ENCODE measurements at places on chromosomes 11 and 22.
A peak's percentile ranks its signal among the peaks of the same experiment; 100 is the strongest.

GRCh38 chr22:21686634-21687393 lies 21.0 kb downstream of the PPIL2 start:
- no peak for DNase-seq

DNA sequence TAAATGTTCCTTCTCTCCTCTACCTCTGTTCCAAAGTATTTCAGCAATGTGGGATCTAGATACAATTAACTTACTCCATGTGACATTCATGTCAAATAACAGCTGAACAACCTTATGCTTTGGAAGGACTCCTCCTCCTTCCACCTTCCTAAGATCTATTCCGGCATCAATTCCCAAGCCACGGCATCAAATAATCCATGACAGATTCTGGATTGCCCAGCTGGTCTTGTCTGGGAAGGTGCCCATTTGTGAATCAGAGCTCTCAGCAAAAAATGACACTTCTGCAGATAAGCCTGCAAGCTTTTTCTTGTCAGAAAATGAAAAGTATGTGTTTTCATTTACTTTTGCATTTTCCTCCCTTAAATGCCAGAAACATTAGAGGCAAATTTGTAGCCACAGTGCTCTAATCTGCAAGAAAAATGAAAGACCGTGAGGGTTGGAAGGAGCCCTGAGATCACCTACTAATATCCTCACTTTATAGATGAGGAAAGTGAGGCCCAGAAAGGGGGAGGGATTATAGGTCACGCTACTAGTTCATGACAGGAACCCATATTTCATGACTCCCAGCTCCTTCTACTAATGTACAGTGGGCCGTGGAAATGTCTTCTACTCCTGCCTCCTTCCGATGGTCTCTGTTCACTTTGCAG lies 124.0 kb downstream of the ME3 start:
- no peak for DNase-seq

GRCh38 chr11:97610854-97611253 lies 1221.0 kb downstream of the JRKL start:
- DNase-seq, result no peak

DNA sequence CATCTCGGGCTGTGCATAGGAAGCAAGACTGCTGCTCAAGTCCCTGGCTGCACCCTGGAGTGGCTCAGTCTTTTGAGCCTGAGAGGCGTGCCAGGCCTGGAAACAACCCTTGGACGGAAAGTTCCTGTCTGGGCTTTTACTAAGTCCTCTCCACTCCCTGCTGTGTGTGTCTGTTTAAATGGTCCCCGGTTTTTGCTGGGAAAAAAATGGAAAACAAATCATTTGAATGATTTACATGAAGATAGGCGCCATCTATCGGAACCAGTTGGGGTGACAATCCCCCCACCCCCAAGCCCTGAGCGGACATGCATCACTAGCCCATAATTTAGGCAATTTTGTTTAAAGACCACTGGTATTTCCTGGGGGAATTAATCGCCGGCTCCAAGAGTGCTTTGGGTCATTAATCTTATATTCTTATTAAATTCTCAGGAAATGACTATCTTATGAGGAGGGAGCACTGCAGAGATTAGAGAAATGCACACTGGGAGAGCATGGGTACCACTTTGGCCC lies 2.7 kb upstream of the GAB2 start:
- DNase-seq, result peak; percentile 87

DNA sequence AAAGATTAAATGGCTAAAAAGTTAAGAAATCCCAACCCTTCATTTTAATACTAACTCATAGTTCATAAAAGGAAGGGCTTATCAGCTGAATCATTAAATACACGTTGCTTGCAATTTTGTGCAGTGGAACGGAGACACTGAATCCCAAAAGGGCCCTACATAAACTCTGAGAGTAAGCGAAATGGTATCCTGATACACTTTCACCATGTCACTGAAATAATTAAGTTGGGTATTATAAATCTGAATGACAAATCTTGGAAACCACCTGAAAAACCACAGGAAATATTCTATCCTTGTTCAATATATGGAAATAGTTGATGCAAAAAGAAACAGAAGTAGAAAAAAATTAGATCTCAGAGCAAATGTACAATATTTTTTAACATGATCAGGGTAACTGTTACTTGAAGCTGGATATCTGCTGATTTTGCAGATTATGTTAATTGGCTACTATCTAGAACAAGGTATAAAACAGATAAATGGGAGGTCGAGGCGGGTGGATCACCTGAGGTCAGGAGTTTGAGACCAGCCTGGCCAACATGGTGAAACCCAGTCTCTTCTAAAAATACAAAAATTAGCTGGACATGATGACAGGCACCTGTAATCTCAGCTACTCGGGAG lies 55.1 kb downstream of the MAML2 start:
- no peak for DNase-seq

GRCh38 chr11:36352922-36353321 lies 56.8 kb downstream of the PRR5L start:
- DNase-seq, result no peak

GRCh38 chr11:83070044-83070701 lies 1.5 kb downstream of the RAB30 start:
- DNase-seq, result no peak

- no peak for DNase-seq
Measured at GRCh38 chr11:119167933-119168332, 592 bp upstream of the NLRX1 start.

DNA sequence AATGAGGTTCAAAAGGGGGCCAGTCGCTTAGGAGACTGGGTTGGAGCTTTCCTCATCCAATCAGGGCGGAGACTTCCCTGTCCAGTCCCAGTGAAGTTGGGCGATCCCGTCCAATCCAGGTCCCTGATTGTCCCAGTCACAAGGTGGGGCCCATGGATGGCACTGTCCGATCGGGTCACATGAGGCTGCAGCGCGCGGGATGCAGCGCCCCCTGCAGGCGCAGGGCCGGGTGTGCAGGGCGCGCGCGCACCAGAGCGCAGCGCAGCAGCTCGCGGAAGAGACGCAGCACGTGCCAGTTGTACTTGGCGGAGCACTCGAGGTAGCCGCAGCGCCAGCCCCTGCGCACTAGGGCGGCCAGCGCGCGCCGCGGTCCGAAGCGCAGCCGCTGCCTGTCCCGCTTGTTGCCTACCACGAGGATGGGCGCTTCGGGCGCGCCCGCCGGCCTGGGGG lies 2.3 kb downstream of the RASL10A start:
- DNase-seq, result peak; percentile 72

- no peak for DNase-seq
Measured at GRCh38 chr11:15114501-15115475, at the start of gene INSC. INSC (plus strand) TSS chr11:15114923; CDS start chr11:15149175, 34,252 bp downstream.

- DNase-seq, result no peak
Measured at GRCh38 chr22:44408829-44409192, 89.2 kb downstream of the RTL6 start.

- no peak for DNase-seq
Measured at GRCh38 chr22:17387356-17387755, 18.1 kb downstream of the CECR2 start.

DNA sequence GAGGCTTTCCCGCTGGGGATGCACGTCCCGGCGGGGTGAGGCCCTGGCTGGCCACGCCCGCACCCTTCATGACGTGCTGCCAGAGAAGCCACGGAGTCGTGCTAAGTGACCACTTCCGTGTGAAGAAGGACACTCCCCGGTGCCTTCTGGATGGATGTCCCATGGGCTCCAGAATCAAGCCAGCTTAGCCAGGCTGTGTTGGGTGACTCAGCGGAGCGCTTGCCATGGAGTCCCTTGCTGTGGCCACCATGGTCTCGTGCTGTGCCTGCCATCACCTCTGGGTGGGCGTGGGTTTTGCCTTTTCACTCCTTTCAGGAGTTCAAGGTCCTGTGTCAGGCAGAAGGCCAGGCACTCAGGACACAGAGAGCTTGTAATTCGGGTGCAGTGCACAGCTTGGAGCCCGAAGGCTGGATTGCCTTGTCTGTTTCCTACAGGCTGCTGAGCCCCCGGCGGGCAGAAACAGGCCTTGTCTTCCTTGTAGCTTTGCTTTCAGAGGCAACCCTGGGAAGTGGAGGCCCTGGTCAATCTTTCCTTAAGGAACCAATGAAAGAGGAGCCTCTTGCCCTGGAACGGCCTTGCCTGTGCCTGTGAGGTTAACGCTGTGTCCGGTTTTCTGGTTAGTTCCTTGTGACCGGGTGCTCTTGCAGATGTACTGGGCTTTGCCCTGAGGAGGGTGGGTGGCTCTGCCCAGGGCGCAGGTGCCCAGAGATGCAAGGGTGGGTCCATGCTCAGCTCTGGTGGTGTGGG lies 268.6 kb downstream of the TBC1D22A start:
- DNase-seq, result peak; percentile 72

GRCh38 chr11:35165423-35166368 lies 26.7 kb downstream of the CD44 start:
- no peak for DNase-seq

DNA sequence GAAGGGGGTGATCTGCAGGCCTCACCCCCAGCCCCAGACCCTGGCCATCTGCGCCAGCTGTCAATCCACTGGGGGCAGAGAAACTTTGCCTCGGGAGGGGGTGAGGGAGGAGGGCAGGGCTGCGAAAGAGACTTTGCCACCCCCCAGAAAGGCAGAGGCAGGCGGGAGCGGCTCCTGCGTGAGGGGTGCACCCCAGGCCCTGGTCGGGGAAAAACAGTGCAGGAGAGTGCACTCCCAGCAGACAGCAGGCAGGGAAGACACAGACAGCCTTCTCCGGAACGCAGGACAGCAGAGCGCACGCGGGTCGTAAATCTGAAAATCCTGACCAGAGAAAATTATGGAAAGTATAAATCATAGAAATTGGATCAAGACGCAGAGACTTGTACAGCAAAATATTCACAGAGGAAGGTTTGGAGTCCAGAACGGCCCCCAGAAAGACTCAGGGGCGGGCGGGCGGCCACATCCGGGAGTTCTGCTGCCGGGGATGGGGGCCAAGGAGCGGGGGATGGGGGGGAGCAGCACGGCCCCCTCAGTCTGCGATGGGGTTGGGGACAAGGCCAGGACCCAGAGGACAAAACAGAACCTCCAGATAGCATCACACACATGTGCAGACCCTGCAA lies 8.0 kb upstream of the MRPL23 start:
- DNase-seq, result peak; percentile 49

DNA sequence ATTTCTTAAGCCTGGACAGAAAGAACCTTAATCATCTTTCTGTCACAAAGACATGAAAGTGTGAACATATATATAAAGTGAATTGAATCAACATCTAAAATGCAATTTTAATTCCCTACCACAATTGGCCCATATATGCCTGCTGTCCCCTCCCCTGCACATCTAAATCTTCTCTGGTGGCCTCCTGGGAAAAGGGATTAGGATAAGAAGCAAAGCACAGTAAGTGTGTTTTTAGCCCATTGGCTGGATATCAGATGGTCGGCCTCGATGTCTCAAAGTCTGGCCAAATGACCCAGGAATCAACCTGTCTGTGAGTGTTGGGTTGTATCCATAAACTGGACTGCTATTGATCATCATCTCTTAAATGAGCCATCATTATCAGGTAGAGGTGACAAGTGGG lies 5.8 kb downstream of the MMP3 start:
- no peak for DNase-seq

GRCh38 chr11:34650528-34650927 lies 29.6 kb downstream of the EHF start:
- DNase-seq, result no peak

- no peak for DNase-seq
Measured at GRCh38 chr22:50400406-50400805, 57.3 kb downstream of the PPP6R2 start.

GRCh38 chr22:19455033-19455432 lies 7.5 kb upstream of the C22orf39 start:
- no peak for DNase-seq

GRCh38 chr11:27229511-27230191 lies 133.4 kb downstream of the CCDC34 start:
- no peak for DNase-seq

DNA sequence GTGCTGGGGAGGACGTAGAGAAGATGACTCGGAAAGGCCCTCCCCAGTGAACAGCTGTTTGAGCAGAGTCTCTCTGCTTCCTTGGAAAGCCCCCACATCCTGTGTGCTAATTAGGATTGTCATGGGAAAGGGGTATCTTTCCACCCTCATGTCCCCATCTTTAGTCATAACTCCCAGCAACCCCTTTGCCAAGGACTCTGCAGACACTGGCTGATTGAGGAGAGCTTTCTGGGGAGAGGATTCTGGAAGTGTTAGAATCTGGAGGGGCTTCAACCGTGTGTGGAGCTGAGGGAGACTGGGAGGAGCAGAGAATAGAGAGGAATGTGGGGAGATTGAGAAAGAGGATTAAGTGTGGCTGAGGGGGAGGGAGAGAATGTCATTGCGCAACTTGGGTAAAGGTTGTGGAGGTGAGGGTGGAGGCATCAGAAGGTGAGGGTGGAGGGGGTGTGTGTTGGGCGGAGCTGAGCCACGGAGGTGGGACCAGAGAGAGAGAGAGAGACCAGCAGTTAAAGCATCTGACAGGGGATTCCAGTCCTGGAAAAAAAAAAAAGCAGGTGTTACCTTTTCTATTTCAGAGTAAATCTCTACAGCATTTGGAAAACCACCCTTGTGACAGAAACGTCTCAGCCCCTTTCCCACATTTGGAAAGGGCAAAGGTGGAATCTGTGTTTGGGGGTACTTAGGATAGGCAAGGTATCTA lies 2.2 kb downstream of the DTX4 start:
- DNase-seq, result no peak

DNA sequence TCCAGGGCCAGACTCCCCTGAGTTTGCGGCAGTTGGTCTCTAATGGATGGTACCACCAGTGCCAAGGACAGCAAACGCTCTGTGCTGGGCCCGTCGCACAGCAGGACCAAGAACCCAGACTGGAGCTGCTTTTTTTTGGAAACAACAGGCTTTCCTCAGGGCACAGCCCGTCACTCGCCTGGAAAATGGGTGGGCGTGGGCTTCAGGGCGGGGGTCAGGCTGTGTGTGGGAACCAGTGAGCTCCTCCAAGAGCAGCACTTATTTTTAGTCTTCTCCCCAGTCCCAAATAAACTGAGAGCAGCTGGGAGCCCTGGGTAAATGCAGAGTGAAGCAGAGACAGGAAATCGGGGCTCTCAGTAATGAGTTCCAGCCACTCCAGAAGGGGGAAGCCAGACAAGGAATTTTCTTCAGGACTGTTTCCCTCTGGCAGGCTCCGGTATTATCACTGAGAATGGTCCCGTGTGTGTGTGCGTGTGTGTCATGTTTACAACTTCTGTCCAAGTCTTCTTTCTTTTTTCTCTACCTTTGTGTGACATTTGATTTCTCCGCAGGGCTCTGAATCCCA lies 63.0 kb downstream of the PPFIBP2 start:
- DNase-seq, result no peak

DNA sequence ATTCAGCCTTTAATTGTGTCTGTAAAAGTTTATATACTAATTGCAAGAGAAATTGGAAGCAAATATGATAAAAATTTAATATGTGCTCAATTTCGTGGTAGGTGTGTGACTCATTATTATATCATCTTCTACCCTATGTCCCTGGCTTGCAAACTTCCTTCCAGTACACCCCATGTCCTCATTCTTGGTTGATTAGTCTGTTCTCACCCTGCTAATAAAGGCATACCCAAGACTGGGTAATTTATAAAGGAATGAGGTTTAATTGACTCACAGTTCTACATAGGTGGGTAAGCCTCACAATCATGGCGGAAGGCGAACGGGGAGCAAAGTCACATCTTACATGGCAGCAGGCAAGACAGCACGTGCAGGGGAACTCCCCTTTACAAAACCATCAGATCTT lies 11.9 kb downstream of the MRGPRX3 start:
- DNase-seq, result no peak

Measured in suprapubic skin (tissue), 4 donors.